ENCODE measurements at places on chromosomes 1 and 21.

GRCh38 chr1:212030936-212031528 is 4.3 kb downstream of the INTS7 start:
- DNase-seq = no peak

DNA sequence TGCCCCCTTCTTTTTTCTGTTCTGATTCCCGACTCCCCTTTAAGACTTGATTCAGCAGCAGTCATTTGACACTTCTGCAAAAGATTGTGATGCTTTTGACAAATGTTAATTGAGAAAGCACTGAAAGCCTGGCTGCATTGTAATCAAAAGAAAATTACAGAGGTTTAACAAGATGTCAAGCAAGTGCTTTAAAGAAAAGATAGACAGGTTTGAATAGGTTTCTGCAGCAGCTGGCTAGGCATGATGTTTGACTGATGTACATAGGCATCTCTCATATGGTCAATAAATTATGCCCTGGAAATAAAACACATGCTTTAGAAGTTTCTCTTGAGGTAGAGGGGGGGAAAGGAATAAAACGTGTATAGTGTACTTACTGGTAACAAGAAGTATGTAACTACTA is 147.8 kb downstream of the ADGRL2 start:
- no peak for DNase-seq

GRCh38 chr1:119964673-119965363 is 68.5 kb upstream of the ADAM30 start:
- DNase-seq = no peak

DNA sequence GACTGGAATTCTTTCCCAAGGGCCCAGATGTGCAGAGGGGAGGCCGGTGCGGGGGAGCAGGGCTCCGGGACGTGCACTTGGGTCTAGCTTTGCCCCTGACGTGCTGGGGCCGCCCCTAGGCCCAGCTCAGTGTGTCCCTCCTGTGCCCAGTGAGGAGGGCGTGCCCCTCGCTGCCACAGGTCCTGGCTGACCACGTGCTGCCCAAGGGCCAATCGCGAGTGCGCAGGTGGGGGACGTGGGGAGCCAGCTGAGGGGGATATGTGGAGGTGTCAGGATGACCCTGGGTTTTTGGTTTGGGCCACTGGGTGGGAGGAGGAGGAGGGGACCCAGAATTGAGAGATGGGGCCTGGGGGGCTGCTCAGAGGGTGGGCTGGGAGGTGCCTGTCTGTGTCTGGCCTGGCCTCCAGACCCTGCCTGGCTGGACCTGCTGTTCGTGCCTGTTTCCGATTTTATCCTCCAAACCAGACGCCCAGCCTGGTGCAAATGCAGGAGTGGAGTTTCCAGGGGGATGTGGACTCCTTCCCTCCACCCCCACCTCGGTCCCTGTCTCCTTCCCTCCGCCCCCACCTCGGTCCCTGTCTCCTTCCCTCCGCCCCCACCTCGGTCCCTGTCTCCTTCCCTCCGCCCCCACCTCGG is 6.1 kb upstream of the RNF223 start:
- peak; percentile 38 for DNase-seq

DNA sequence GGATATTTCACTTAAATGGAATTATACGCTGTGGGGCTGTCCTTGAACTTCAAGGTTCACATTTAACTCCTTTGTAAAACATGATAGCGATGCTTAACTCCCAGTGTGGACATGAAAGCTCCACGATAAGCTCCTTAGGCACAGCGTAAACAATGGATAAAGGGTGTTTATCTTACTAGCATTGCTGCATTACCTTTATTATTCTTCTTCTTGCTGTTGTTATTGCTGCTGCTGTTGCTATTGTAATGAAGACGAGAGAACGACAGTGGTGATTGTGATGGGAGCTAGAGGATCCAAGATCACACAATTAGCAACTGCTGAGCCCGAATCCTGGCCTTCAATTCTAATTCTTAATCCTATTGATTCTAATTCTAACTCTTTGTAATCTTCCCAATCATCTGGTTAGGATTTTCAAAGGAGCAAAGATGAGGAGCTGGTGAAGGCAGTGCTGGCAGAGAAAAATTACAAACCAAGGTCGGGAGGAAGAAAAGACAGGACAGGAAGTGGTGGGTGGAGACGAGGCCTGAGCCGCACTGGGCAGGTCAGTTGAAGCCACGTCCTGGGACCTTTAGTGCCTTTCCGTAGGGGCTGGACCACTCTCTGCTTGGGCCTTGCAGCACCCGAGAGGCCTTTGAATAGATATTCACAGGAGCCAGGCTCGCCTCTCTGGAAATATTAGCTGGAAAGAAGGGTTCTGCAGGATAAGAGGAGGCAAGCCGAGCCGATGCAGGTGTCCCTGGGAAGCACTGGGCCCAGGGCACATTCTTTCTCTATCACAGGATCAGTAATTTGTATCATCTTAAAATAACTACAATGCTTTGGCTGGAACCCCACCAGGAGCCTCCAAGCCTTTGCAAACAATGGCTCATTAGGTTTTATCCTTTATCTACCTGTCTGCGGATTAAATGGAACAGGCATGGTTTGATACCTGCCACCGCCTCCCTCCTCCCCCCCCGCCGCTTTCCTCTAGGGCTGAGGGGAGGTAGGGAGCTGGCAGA is 571.6 kb downstream of the AJAP1 start:
- DNase-seq = no peak

- DNase-seq = no peak
Observed at GRCh38 chr1:175273376-175274031, 80.9 kb upstream of the KIAA0040 start.

DNA sequence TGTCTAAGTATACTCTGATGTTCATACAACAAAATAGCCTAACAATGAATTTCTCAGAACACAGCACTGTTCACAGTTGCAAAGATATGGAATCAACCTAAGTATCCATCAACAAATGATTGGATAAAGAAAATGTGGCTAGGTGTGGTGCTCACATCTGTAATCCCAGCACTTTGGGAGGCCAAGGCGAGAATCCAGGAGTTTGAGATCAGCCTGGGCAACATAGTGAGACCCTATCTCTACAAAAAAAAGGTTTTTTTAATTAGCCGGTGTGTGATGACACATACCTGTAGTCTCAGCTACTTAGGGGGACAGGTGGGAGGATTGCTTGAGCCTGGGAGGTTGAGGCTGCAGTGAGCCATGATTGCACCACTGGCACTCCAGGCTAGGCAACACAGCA is 10.7 kb downstream of the IFNAR2 start:
- no peak for DNase-seq

- no peak for DNase-seq
Observed at GRCh38 chr1:89739844-89740216, 81.0 kb upstream of the LRRC8D start.

DNA sequence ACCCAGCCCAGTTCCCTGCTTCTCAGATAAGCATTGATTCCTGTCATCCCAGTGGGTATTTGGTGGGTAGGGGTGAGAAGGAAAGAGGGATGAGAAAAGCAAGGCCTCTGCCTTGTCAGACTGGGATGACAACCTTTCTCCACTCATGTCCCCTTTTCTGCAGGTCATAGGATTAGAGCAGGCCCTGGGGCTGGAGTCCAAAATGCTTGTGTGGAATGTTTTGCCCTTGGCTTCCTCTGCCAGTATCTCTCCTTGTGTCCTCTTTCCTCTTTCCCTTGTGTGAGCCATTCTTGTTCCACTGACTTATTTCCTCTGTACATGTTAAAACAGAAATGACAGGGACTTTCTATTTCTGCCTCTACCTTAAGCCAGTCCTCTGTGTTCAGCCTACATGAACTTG is 4.1 kb downstream of the ATP2B4 start:
- no peak for DNase-seq

- DNase-seq = no peak
Observed at GRCh38 chr21:42157606-42158310, 61.2 kb upstream of the ABCG1 start.

DNA sequence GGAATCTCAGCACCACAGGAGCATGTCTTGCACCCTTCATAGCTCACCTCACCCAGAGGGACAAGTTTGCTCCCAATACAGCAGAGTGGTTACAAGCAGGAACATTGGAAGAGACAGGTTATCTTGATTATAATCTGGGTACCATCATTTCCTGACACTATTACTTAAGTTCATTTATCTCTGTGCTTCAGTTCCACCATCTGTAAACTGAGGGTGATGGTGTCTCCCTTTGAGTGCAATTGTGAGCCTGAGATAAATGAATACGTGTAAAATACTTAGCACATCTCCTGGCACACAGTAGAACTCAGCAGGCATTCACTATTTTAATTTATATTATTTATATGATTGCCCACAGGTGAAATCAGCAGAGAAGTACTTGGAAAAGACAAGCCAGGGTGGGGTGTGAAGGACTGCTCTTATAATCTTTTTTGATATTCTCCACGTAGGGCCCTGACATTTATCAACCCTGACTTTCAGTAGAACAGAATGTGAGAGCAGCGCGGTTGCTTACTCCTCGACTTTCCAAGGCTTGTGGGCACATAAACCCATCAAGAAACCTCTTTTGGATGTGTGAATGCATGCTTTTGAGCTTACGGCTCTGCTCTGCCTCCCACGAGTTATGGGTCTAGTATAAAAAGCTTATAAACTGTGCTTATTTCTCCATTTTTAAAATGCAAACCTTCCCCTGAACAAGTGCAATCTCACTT is 34.9 kb downstream of the DUSP10 start:
- no peak for DNase-seq

GRCh38 chr21:27645285-27645684 is 678.4 kb upstream of the ADAMTS5 start:
- no peak for DNase-seq

GRCh38 chr1:13801655-13802486 is 101.9 kb downstream of the PRDM2 start:
- no peak for DNase-seq

GRCh38 chr1:167554028-167554779 is 642 bp upstream of the CREG1 start:
- no peak for DNase-seq

- no peak for DNase-seq
Observed at GRCh38 chr1:47656719-47657685, 219.2 kb downstream of the FOXD2 start.

- DNase-seq = no peak
Observed at GRCh38 chr1:195275710-195276109, 1332.5 kb downstream of the KCNT2 start.

DNA sequence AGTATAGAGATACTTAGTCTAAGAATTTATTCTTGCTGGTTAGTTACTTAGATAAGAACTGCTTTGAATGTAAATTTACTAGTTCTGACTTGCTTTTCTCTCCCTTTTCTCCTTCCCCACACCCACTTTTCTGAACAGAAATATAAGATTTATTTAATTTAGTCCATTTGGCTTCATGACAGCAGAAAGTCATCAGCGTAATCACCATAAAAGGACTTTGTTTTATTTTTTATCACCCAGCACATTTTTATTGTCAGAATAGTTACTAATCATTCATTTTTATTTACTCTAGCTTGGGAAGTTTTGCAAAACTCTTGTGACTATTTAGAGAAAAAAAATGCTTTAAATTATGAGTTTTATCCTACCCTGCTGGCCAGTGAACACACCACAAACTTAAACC is 197.2 kb downstream of the CHRM3 start:
- DNase-seq = no peak

DNA sequence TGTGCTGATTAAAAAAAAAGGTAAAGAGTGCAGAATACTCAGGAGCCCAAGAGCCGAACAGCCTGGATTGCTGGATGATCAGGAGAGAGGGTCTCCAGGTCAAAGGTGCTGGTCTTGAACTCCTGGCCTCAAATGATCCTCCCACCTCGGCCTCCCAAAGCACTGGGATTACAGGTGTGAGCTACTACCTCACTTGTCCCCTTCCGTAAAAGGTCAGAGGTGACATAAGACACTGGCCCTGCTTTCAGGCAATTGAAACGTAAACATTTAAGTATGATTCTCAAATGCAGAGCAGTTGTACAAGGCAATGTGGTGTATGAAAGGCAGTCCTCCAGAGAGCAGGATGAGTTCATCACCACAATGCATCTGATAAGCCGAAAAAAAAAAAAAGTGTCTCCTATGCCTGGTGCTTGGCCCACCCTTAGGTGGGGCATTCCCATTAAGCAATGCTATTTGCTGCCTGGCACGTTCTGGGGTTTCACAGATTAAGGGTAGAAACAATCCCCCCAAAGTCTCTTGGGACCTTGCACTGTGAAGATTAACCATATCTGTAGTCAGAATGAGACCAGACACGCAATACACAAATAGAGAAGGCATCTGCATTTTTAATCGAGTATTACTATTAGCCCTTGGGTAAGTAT is 47.7 kb downstream of the PARP1 start:
- no peak for DNase-seq

- DNase-seq = no peak
Observed at GRCh38 chr1:162587347-162587746, 25.8 kb downstream of the UAP1 start.

- peak; percentile 51 for DNase-seq
Observed at GRCh38 chr1:26373281-26373680, 731 bp upstream of the ZNF683 start.

- no peak for DNase-seq
Observed at GRCh38 chr1:56572334-56573050, 6.9 kb downstream of the PLPP3 start.

- DNase-seq = no peak
Observed at GRCh38 chr1:223713546-223714420, 1.4 kb downstream of the CAPN2 start.

GRCh38 chr1:118290571-118290970 is 105.5 kb upstream of the SPAG17 start:
- DNase-seq = no peak

GRCh38 chr1:145960468-145961108 is 2.8 kb upstream of the LIX1L start:
- peak; percentile 72 for DNase-seq

GRCh38 chr1:30285501-30285932 is 437.9 kb downstream of the MATN1 start:
- DNase-seq = no peak

GRCh38 chr1:99850459-99851291 is 514 bp downstream of the AGL start:
- DNase-seq = no peak

DNA sequence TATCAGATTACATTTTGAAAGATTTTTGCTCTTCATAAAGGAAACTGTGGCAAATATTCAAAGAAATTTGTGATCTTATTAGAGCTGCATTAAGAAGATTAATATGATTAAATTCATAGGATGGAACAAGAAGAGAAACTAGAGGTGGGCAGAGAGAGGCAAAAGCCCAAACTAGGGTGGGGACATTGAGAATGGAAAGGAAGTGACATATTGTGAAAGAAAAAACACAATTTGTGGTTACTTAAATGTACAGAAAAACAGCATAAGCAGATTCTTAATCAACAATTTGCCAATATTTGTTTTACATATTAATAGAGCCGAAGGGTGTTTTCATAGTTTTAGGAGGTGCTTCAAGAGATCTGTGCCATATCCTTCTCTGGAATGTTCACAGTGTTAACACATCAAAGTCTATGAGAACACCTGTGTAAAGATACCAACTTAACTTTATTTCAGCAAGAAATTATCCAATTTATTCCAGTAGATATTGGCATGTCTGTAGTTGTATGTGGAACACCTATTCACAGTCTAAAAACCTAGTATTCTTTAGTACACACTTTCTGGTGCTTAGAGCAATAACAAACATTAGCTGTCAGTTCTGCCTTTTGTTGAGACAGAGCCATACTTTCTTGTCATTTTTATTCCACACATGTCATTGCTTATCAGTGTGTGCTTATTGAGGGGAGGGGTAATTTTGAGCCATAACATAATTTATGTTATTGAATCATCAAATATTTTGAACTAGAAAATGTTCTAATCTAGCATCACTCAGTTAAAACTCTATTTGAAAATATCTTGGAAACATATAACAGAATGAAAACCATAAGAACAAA is 401.5 kb downstream of the PTPRC start:
- DNase-seq = no peak

Data from activated naive CD8-positive, alpha-beta T cell treated with anti-CD3 and anti-CD28 coated beads for 36 hours (primary cell).